Kidney glomerular epithelial cell (primary cell): ENCODE measurements at places on chromosomes 2 and 18.

GRCh38 chr2:22854588-22854987, 530.4 kb upstream of the KLHL29 start:
- DNase-seq = no peak

- DNase-seq = no peak
These were observed 7.4 kb downstream of the RAPGEF4 start for GRCh38 chr2:172742931-172743540.

DNA sequence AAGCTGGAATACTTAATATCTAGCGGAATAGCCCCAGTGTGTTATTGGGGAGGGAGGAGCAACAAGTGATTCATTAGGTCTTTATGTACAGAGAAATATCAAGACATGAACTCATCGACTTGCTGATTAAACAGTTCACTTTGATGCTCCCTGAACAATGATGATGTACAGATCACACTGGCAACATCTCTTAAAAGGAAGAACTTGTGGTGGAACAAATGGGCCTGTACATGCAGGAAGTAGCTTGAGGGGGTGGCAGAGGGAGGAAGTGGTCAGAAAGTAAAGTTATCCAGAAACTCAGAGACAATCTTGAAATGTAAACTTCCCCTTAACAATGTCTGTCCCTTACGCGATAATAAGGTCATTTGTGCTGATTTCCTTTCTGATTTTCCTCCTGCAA, 90.5 kb downstream of the NXPH2 start:
- DNase-seq = no peak

DNA sequence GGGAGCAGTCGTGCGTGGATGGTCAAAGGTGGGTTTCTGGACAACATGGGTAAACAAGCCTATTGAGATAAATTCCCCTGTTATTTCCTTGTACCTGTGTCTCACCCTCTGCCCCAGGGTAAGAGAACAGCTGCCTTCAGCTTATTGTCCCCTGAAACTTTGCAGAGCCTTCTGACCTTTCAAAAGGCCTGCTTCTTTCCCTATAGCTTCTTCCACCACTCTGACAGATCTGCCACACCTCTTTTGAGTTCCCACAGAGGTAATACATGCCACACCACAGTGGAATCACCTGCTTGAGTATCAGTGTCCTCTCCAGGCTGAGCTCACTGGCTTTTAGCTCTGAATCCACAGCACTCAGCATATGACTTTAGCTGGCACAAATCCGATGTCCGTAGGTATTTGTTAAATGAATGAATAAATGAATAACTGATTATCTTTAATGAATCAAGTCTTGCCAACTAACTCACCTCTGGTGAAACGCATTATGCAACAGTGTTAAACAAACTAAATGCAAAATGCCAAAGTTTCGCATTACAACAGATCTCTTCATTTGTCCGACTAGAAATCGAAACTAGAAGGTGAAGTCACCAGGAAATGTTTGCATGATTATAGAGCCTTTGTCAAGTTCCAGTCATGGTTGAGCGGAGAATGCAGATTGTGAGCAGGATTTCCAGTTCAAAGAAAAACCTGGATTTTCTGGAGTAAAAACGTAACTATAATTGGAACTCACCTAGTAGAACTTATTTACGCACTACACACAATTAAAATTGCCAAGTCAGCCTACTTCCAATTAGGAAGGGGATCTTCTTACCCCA, 16.4 kb downstream of the DYNAP start:
- DNase-seq = peak; percentile 79

DNA sequence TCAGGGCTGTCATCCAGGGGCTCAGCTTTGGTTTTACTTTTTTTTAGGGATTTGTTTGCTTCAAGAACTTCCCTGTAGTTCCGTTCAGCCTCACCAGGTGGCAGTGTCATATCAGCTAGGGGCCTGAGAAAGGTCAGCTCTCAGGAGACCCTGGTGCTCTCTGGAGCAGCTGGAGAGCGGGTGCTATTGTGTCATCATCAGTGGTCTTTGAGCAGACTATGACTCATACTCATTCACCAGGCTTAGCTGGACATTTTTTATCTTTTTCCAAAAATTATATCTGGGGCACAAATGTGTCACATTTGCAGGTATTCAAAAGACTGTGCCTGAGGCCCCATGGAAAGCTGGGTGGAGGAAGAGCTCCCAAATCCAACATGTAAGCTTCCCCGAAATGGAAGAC, 24.4 kb downstream of the ZNF892 start:
- peak; percentile 51 for DNase-seq

GRCh38 chr2:134372611-134373131, 118.8 kb downstream of the MGAT5 start:
- DNase-seq = peak; percentile 51

DNA sequence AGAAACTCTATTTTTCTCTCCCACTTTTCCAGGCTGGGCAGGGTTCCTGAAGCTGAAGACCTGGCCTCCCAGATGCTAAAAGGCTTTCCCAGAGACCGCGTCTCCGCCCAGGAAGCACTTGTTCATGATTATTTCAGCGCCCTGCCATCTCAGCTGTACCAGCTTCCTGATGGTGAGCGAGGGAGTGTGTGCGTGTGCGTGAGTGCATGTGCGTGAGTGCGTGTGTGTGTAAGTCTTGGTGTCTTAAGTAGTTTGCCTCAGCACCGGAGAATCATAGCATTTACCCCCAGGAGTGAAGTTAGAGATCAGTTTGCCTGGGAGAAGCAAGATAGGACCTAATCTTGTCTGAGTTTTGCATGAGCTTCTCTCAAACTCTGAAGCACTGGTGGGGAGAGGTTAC, 73.7 kb downstream of the CDK15 start:
- no peak for DNase-seq

- DNase-seq = peak; percentile 58
These were observed 306.0 kb upstream of the EPC2 start for GRCh38 chr2:148338541-148338940.

GRCh38 chr2:206873423-206873822, 65.9 kb upstream of the CPO start:
- DNase-seq = no peak

DNA sequence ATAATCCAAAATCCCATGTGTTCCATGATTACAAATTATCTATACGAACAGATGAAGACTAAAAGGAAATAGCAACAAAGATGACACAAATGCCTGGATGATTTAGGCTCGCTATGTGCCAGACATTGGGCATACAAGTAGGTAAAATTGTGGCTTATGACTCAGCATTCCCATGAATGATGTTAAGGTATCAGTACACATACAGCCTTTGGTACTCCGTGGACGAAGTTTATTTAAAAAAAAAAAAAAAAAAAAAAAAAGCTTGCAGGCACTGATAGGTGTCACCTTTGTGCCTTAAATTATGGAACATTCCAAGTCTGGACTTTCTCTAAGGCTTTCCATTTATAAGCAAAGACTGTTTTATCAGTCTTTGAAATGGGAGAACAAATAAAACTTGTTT, 2.7 kb downstream of the CHAC2 start:
- no peak for DNase-seq
